Coronary artery (tissue), 2 donors: ENCODE measurements at places on chromosomes 5 and 9.

DNA sequence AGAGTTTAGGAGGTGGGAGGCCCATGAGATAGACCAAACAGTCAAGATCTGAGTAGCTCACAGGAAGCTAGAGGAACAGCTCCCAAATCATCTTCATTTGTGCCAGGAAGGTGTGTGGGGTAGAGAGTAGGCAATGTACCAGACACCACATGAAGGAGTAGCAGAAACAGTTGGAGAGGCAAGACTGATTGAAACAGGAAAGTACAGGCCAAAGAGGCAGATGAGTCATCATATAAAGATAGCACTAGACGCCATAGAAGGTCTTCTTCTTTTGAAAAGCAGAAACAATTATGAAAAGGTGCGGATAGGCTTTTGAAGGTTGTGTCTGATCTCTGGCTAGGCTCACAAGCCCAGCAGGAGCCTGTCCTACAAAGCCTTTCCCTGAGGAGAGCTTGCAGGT is 62.7 kb upstream of the PALM2AKAP2 start:
- DNase-seq: no peak

- no peak for DNase-seq
These were observed 11.1 kb downstream of the KIAA1191 start for GRCh38 chr5:176350416-176350815.

GRCh38 chr5:68884883-68885282 is 208.9 kb upstream of the SLC30A5 start:
- DNase-seq: no peak

GRCh38 chr9:121598167-121598964 is 53.1 kb upstream of the DAB2IP start:
- peak; percentile 91 for DNase-seq

DNA sequence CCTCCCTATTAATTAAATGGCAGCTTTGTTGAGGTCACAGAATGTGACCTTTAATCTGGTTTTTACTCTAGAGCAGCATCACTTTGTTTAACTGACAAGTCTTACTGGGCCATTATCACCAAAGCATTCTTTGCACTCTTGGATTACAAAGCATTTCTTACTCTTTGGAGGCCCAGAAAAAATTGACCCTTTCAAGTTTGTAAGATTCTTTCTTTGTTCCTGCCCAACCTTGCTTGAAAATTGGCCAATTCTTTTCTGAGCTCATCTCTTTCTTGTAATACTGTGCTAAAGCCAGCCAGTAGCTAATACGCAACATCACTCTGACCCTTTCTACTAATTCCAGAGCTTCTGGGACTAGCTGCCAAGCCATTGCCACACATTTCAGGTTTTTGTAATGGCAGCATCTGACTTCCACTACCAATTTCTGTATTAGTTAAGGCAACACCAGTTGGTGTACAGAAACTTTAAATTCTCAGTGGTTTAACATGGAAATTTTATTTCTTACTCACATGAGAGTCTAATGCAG is 131.6 kb downstream of the PRDM6 start:
- DNase-seq: no peak

DNA sequence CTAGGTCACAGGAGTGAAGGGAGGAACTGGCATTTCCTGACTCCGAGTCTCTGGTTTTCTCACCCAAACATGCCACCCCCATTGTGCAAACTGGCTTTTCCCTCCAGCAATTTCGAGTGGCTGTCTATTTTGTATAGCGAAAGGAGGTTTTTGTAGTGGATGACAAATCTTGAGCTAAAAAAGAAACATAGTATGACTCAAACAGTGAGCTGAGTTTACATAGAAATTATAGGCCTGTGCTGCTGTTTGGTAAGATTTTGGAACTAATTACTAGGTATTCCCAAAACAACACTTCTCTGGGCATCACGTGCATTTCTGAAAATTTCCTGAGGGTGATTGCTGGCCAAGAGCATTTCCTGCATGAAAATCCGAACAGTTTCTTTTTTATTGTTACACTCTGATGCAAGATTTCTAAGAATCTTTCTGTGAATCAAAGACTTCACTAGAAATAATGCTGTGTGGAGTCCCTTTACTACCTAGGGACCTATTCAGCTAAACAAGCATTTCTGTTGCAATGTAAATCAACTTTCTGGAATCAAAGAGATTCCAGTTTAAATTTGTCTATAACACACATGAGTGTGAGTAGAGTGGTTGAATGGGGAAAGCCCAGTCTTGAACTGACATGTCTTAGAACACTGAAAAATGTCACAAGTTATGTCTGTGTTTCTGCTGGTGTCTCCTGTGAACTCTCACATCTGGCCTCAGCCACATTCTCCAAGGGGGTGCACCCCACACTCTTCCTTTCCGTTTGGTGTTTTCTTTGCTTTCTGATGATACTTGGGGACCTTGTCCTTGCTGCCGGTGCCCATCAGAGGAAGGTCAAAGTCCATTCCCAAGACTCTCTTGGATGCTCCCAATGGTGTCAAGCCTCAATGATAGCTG is 33.3 kb upstream of the DAPK1 start:
- DNase-seq: no peak

GRCh38 chr9:90880066-90880465 is 78.4 kb downstream of the SYK start:
- DNase-seq: no peak

DNA sequence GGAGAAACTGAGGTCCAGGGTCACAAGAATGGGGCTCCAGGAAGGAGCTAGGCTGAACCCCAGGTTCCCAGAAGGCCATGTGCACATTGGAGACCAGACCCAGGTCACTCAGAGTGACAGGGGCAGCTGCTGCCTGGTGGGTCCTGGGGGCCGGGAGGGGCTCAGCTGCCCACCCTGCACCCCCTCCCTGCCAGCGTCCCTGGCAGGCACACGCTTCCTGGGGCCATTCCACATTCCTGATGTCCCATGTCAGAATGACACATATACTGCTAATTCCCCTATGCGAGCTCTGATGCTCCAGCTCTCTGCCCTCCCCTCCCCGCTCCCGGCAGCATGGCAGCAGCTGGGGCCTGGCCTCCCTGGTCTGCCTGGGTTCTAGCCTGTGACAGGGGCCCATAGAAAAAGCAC is 14.0 kb downstream of the FGFR4 start:
- DNase-seq: peak; percentile 64
